ENCODE measurements at places on chromosomes 6 and 20.

DNA sequence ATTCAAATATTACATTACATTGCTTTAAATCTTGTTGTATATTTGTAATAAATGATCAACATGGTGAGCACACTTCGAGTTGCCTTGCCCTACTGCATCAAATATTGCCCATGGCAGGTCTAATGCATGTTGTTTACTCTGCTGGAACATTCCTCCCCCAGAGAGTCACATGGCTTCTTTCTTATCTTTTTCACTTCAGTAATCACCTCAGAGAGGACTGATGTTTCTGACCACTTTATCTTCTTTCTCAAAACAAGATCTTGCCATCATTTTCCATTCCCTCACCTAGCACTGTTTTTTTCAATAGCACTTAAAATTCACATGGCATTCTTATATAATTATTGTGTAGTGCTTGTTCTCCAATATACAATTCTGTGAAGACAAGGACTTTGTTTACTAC is 243.5 kb upstream of the THEMIS start:
- no peak for DNase-seq

DNA sequence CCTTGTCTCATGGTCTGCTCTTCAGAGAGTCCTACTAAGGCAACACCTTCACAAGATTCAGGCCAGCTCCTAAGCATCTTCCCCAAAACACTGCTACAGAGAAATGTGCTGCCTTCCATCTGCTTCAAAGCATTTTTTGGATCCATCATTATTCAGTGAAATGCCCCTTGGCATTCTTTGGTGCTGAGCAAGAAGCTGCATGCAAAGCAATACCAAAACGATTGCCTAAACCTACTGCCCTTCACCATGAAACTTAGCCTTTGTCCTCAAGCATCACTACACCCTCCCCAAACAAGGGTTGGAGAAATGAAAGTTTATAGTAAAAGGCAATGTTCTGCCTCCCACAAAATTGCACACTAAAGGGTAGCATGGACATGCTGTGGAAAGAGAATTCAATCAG is 93.5 kb downstream of the SNAP25 start:
- no peak for DNase-seq

DNA sequence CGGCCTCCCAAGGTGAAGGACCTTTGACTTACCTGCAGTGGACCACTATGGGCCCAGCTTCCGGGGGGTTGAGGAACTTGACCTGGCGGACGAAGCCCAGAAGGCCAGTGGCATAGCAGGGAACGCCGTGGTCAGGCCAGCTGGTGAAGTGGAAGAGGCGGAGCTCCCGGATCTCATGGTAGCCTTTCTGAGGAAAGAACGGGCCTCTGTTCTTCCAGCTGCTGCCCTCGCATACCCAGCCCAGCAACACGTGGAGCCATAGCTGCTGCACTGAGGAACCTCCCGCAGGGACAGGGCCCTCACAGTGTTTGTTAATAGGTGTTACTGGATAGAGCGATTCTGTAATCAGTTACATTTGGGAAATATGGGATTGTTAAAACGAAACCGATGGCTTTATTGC is 492.1 kb upstream of the CHD6 start:
- no peak for DNase-seq

DNA sequence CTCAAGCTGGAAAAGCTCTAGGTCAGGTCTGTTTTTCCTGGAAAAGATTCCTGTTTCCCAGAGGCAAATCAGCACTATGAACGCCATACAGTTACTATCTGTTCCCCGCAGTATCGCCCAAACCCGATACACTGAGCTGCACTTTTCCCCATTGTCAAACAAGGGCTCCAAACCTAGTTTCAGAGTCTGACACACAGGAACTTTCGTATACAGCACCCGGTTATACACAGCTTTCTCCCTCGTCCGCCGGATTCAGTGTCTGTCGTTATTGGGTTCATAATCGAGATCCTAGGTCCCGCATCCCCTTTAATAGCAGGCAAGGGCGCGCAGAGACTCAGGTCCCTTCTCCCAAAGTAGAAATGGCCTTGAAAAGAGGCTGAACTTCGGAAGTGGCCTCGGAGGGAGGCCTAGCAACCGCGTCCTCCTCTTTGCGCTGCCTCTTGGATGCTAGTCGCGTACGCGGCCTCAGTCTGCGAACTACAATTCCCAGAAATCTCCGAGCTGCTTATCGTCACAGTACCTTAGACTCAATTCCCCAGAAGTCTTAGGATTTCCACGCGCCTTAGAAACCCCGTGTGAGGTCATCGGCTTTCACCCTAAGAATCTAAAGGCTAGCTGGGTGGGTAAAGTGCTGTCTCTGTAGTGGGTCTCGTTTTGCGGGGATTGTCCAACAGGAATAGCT is 34.2 kb downstream of the ZNF391 start:
- DNase-seq, result no peak

DNA sequence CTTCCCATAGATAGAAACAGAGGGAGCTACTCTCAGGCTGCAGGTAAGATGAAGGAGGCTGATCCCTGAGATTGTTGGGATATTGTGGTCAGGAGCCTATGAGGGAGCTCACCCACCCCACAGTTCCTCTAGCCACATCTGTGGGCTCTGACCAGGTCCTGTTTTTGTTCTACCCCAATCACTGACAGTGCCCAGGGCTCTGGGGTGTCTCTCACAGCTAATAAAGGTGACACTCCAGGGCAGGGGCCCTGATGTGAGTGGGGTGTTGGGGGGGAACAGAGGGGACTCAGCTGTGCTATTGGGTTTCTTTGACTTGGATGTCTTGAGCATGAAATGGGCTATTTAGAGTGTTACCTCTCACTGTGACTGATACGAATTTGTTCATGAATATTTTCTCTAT is 2.8 kb downstream of the HLA-F start:
- no peak for DNase-seq

GRCh38 chr20:54148947-54149764 is 24.6 kb downstream of the CYP24A1 start:
- no peak for DNase-seq

GRCh38 chr6:69044534-69044933 is 409.5 kb downstream of the ADGRB3 start:
- DNase-seq, result no peak

GRCh38 chr6:139277587-139277986 is 14.2 kb downstream of the TXLNB start:
- DNase-seq, result no peak

DNA sequence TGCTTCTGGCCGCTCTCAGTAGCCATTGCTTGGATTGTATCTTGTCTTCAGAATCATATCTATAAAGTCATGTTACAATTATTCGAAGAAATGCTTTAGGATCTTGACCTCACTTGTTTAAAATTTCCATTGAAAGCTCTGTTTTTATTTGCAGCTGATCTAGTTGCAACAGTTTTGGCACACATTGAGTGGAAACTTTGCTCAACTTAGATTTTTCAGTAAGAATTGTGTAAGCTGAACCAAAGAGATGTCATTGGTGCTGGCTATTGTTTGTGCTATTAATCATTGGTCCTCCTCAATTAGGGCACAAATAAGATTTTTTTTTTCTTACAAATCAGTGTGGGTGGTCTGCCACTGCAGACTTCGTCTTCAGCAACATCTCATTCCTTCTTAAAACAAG is 649.2 kb downstream of the MMUT start:
- no peak for DNase-seq

DNA sequence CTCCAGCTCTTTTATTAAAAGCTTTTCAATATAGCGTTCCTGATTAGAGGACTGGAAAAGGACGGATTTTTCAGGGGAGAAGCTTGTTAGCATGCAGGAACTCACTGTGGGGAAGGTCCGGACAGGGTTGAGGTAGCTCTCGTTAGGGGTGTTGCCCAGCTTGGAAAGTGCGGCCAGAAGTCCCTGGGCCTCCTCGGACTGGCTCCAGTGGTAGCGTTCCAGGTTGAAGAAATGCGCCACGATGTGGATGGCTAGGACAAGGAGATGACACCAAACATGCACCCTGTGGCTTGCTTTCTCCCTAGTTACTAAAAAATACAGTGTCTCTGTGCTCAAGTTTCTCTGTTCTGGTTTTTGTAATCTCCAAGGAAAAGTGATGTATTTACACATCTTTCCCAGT is 12.5 kb downstream of the NOX3 start:
- DNase-seq, result no peak

- DNase-seq, result no peak
Observed at GRCh38 chr20:1281279-1282057, 15.4 kb downstream of the SNPH start.

- DNase-seq, result no peak
Observed at GRCh38 chr6:26472549-26473290, 15.0 kb downstream of the BTN2A1 start.

DNA sequence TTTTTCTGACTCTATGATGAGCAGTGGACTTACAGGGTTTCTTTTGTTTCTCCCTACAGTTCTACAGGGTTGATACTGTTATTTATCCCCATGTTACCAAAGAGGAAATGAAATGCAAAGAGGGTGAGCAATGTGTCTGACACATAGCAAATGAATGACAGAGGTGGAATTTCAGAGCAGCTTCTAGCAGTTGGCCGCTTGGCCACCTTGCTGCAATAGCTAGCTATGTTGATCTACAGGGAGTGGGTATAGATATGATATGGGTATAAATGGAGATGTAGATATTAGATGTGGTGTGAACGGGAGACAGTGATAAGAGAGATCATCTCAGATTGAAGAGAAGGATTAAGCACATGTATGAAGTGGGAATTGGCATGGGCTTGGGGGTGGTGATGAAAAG is 10.9 kb upstream of the SLC22A3 start:
- no peak for DNase-seq

DNA sequence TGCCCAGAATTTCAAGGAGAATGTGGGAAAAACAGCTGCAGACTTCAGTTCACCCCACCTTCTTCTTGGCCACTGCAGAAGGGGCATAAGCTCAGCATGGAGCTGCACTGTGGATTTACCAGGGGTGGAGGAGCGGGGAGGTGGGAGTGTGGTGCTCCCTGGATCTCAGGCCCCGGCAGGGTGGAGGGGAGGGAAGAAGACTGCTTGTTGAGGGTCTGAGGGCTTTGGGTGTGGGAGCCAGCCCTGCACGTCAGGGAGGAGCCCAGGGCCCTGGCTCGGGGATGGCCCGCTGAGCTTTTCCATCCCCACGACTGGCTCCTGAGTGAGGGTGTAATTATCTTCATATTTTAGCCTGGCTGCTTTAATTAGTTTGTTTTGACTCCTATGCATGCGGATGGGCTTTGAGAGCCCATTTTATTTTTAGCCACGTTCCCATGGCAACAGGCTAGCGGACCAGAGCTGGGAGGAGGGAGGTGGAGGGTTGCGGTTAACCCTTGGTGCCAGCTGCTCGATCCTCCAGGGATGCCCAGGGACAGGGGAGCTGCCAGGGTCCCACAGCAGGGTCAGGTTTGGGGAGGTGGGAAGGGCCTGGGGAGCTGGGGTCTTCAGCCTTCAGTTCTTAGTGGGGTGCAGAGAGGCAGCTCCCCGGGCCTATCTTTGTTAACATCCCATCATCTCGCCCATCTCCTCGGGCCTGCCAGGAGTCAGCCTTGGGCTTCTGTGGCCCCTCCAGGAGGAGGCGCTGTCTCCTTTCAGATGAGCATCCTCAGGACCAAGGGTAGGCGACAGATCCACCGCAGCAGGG is 68.2 kb downstream of the RAB44 start:
- peak; percentile 80 for DNase-seq

DNA sequence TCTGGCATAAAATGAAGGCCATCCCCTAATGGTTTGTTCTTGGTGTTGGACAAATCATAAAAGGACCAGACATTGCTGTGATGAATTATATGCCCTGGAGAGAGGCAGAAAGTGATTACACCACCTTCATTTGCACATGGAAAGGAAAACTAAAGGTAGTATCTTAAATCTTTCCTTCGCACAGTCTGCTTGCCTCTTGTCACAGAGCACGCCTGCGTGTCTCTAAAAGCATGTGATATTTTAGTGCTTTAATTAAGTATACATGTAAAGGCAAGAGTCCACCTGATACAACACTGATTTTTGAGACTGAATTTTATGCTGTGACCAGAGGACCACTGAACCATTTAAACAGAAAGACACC is 28.8 kb upstream of the PLAGL1 start:
- DNase-seq, result no peak

- no peak for DNase-seq
Observed at GRCh38 chr20:11072982-11073381, 399.2 kb upstream of the JAG1 start.

- no peak for DNase-seq
Observed at GRCh38 chr20:57660922-57661745, 40.9 kb upstream of the ZBP1 start.

DNA sequence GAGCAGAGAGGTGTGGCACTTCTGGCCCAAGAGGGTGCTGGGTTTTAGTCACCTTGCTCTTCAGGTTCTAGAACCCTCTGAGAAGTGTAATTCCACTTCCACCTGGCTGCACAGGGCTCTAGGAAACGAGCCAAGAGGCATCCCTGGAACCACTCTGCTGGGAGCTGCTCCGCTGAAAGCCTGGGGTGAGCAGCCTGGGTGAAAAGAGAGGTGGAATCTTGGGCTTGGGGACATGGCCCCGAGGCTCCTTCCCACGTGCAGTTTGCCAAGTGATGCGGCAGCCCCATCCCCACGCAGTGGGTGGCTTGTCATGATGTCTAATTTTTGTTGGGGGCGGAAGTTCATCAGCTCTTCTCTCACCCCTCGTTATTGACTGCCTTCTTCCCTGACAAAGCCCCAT is 32.8 kb downstream of the PPP1R16B start:
- no peak for DNase-seq

GRCh38 chr20:21682521-21682954 is 22.9 kb upstream of the PAX1 start:
- no peak for DNase-seq

DNA sequence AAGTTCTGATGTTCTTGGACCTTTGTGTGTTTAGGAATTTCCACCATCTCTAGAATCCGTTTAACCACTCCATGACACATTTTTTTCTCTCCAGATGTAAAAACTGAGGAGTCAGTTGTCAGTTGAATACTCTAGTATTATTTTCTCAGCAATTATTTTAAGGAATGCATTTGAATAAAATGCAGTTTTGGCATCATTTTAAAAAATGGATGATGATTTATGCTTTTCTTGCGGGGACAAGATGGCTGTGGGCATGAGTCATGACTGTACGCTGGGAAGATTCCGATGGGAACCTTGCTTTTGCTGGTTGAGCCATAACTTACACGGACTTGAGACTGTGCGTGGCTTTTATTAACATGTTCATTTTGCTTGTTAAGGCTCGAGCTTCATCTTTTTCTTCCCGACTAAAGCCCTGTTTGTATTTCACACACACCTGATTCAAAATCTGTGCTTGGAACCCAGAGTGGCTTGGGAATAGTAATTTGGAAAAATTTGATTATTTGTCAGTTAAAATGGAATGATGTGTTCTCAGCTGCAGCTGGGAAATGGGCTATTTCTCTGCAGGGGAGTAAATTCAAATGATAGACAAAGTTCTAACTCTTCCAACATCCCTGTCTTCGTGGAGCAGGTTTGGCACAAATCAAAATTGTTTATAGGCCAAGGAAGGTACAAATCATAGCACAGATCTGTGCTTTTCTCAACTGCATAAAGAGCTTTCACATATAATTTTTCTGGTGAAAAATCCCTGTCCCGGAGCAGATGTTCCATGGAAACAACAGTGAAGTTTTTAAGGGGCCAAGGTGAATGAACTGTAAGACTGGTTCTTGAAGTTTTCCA is 470.5 kb upstream of the JAG1 start:
- DNase-seq, result no peak

- DNase-seq, result peak; percentile 8
Observed at GRCh38 chr6:160247457-160247883, 11.2 kb downstream of the SLC22A2 start.

GRCh38 chr6:39083231-39083634 is 31.8 kb downstream of the SAYSD1 start:
- DNase-seq, result no peak

- no peak for DNase-seq
Observed at GRCh38 chr20:13545790-13546189, 92.9 kb downstream of the TASP1 start.

GRCh38 chr20:25285091-25285647 is 37.3 kb downstream of the PYGB start:
- peak; percentile 4 for DNase-seq

Data from heart right ventricle (tissue), 16 donors.